ENCODE measurements at places on chromosomes 12 and 14.

DNA sequence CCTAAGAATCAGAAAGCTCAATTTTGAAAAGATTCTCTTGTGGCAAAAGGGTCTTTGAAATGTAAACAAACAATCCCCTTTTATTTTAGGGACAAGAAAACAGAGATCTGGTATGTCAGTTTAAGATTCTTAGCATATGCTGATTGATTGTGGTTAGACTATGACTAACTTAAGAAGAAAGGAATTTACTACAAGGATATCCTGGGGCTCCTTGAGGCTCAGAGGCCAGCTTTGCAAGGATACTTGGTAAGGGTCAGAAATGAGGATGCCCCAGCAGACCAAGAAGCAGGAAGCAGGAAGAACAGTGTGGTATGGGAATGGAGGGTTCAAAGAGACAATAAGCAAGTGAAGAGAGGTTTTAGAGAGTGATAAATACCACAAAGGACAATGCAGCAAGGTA lies 474.6 kb downstream of the ETNK1 start:
- no peaks in the 10 kb centered on the region for H3K36me3 ChIP-seq
- no peak overlapping the region for H3K4me3 ChIP-seq
- H3K27ac ChIP-seq, result no peak overlapping the region
- H3K27me3 ChIP-seq, result no peaks in the 10 kb centered on the region

DNA sequence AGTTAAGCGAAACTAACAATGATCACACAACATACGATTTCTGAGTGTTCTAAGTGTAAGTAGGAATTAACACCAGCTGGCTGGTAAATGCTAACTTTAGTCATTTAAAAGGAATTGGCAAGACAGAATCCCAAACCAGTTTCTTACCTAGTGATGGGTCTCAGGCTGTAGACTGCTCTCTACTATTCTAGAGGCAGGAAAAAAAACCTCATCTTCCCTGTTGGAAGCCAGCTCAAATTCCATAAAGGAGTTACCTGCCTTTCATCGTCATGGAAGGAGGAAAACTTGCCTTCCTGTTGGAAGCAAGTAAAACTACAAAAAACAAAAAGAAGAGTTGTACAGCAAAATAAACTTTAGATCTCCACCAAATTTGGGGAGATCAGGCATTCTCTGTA lies 23.7 kb upstream of the SLC7A8 start:
- H3K4me3 ChIP-seq, result no peak overlapping the region
- DNase-seq, result no peak
- H3K4me1 ChIP-seq, result no peaks in the 10 kb centered on the region
- no peaks in the 10 kb centered on the region for H3K36me3 ChIP-seq
- no peaks in the 10 kb centered on the region for H3K27me3 ChIP-seq

DNA sequence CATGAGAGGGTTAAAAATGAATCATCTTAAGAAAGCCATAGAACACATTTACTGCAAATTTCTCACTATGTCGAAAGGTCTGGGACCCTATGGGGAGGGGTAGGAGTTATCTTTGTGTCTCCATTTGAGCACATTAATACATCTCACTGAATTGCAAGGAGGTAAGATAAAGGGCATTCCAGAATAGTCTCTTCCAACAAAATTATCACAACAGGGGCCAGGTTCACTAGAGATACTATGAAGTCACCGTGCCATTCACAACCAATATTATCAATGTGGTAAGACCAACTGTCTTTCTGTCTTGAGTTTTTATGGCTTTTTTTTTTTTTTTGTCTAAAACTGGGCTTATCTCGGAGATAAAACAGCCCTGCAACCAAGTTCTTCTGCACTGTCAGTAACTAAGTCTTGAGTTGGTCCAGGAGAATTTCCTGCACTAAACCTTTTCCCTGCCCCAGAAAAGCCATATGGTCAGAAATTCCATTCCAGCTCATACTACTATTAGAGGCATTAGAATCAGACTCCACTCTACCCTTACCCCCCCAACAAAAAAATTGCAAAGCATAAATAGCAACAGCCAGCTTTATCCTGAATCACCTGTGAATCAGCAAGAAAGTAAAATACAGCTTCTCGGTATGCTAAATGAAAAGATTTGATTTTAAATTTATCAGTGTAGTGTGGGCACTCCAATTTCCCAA lies 79.7 kb downstream of the PTPRR start:
- H3K4me3 ChIP-seq, result no peak overlapping the region
- no peak for DNase-seq
- no peaks in the 10 kb centered on the region for H3K36me3 ChIP-seq
- H3K4me1 ChIP-seq, result no peaks in the 10 kb centered on the region
- no peak overlapping the region for H3K27ac ChIP-seq
- H3K27me3 ChIP-seq, result peaks cover 3% of the 10 kb centered on the region

GRCh38 chr12:105696-106095 lies 39.1 kb downstream of the IQSEC3 start:
- H3K4me1 ChIP-seq, result no peaks in the 10 kb centered on the region
- H3K27me3 ChIP-seq, result peaks cover 33% of the 10 kb centered on the region
- no peak overlapping the region for H3K4me3 ChIP-seq

GRCh38 chr14:21405097-21405496 lies 21.3 kb upstream of the SUPT16H start:
- H3K4me1 ChIP-seq, result peaks cover 10% of the 10 kb centered on the region
- DNase-seq, result peak; percentile 18
- H3K27ac ChIP-seq, result no peak overlapping the region

DNA sequence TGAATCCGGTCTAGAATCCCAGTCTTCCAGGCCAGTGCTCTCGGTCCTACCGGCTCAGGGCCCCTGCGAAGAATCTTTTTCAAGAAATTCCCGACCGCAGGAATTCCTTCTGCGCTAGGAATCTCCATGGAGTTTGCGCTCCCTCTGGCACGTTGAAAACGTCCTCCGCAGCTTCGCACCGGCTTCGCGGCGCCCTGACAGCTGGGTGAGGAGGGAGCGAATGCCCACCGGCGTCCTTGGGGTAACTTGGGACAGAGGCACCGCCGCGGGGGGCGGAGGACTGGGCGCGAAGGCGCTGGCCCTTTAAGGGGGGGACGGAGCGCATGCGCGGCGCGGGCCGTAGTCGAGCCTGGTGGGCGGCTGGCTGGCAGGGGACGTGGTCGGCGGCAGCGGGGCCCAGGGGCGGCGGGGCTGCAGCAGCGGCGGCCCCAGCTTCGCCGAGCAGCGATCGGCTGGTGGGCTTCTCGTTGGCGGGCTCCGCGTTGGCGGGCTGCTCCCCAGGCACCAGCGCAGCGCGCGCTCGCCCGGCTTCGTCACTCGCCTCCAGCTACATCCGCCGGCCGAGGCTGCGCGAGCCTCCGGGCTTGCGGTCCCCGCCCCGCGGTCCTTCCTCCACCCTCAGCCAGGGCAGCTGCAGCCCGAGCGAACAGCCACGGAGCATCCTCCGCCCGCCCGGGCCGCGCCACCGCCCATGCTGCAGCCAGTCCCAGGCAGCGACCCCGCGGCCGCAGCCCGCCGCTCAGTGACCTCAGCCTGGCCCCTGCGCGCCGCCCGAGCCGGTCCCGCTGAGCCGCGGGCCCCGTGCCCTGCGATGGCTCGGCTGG lies at the start of gene VASH1:
Gene VASH1 (plus strand): TSS at position 333 of the 824 bp plus-strand sequence. CDS start 1,354 bp downstream, outside the sequence.
- peak within 1 kb of the TSS; percentile 37 for H3K27ac ChIP-seq

- no peak overlapping the region for H3K27ac ChIP-seq
- peaks cover 20% of the 10 kb centered on the region for H3K4me1 ChIP-seq
- H3K4me3 ChIP-seq, result no peak overlapping the region
- no peaks in the 10 kb centered on the region for H3K27me3 ChIP-seq
Observed at GRCh38 chr12:31528095-31528494, 62.8 kb downstream of the DENND5B start.

- H3K36me3 ChIP-seq, result peaks cover 30% of the 10 kb centered on the region
- H3K4me1 ChIP-seq, result peaks cover 14% of the 10 kb centered on the region
- H3K4me3 ChIP-seq, result peak overlapping the region; percentile 45
- DNase-seq, result peak; percentile 93
Observed at GRCh38 chr12:119869720-119870119, 7.4 kb downstream of the CIT start.

- no peaks in the 10 kb centered on the region for H3K4me1 ChIP-seq
- H3K27me3 ChIP-seq, result no peaks in the 10 kb centered on the region
- no peak overlapping the region for H3K4me3 ChIP-seq
- DNase-seq, result no peak
Observed at GRCh38 chr14:58824106-58824505, 186.3 kb downstream of the DACT1 start.

DNA sequence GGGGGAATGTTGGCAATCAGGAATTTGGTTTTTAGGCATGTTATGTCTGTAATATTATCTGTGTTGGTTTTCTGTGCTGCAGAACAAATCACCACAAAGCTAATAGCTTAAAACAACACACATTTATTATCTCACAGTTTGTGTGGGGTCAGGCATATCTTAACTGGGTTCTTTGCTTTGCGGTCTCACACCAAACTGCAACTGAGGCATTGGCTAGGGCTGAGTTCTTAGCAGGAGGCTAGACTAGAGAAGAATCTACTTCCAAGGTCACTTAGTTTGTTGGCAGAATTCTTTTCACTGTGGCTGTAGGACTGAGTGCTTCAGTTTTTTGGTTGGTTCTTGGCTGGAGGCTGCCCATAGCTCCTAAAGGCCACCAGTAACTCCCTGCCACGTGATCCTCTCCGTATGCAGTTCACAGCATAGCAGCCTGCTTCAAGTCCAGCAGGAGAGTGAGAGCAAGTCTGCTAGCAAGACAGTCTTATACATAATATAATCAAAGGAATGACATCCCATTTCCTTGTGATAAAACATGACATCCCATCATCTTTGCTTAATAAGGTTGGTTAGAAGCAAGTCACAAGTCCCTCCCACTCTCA lies 21.6 kb downstream of the ATF1 start:
- H3K36me3 ChIP-seq, result peaks cover 16% of the 10 kb centered on the region
- no peaks in the 10 kb centered on the region for H3K27me3 ChIP-seq
- no peak for DNase-seq
- peaks cover 26% of the 10 kb centered on the region for H3K4me1 ChIP-seq
- H3K27ac ChIP-seq, result peak overlapping the region; percentile 92

GRCh38 chr12:10159280-10159679 lies 12.7 kb downstream of the OLR1 start:
- H3K27ac ChIP-seq, result no peak overlapping the region
- no peaks in the 10 kb centered on the region for H3K36me3 ChIP-seq
- H3K4me1 ChIP-seq, result no peaks in the 10 kb centered on the region
- no peak for DNase-seq
- peaks cover 4% of the 10 kb centered on the region for H3K27me3 ChIP-seq
- H3K4me3 ChIP-seq, result no peak overlapping the region

GRCh38 chr14:98714626-98715425 lies 557.2 kb downstream of the BCL11B start:
- no peak overlapping the region for H3K4me3 ChIP-seq
- no peaks in the 10 kb centered on the region for H3K4me1 ChIP-seq
- H3K36me3 ChIP-seq, result no peaks in the 10 kb centered on the region
- DNase-seq, result no peak
- no peaks in the 10 kb centered on the region for H3K27me3 ChIP-seq
- H3K27ac ChIP-seq, result no peak overlapping the region

DNA sequence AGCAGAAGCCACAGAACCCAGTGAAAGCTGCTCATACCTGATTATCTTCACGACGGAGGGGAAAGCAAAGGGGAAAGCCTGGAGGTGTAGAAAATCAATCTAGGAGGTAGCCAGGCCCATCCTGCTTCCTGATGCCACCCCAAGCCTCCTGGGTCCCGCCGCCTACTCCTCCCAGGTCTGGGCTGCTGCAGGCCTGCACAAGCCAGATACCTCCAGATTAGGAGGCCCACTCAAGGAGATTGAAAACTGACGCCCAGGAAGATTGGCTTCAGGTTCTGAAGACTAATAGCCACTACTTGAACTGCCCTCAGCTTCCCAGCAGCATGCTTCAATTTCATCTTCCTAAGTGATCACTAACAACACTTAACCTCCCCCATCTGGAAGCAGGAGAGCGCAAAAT lies 87.1 kb downstream of the GCH1 start:
- H3K4me3 ChIP-seq, result no peak overlapping the region
- H3K27me3 ChIP-seq, result peaks cover 3% of the 10 kb centered on the region
- H3K36me3 ChIP-seq, result no peaks in the 10 kb centered on the region
- no peak for DNase-seq
- peak overlapping the region; percentile 80 for H3K27ac ChIP-seq

DNA sequence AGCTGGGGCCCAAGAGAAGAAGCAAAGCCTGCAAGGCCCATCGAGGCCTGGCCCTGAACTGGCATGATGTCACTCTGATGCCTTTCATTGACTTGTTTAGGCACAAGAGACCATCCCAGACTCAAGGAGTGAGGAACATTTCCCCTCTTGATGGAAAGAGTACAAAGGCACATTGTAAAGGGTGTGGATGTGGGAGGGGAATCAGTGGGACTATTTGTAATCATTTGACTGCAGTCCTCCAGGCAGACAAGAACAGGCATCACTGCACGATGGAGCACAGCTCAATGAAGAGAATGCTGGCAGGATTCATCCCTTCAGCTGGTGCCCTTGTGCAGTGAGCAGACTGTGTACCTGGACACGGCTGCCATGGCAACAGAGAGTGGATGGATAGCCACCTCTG lies 87.9 kb downstream of the LGMN start:
- H3K4me1 ChIP-seq, result no peaks in the 10 kb centered on the region
- peaks cover 16% of the 10 kb centered on the region for H3K36me3 ChIP-seq
- no peak overlapping the region for H3K27ac ChIP-seq

DNA sequence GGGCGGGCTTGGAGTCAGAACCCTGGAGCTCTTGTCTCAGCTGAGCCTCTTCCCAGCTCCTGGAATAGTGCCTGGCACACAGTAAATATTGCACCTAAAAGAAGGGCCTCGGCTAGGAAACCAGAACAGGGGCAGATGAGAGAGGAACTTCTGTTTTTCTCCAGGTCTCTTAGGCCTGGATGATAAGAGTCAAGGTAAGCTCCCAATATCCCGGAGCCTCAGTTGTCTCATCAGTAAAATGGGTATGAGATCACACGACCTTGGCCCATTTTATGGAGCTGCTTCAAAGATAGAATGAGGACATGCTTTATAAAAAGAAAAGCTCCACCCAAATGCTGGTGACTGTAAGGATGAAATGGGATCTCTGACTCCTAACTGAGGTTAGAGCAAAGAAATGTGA lies 202.2 kb downstream of the TTC7B start:
- H3K27ac ChIP-seq, result no peak overlapping the region
- DNase-seq, result no peak
- H3K27me3 ChIP-seq, result no peaks in the 10 kb centered on the region
- H3K4me1 ChIP-seq, result no peaks in the 10 kb centered on the region
- no peak overlapping the region for H3K4me3 ChIP-seq

DNA sequence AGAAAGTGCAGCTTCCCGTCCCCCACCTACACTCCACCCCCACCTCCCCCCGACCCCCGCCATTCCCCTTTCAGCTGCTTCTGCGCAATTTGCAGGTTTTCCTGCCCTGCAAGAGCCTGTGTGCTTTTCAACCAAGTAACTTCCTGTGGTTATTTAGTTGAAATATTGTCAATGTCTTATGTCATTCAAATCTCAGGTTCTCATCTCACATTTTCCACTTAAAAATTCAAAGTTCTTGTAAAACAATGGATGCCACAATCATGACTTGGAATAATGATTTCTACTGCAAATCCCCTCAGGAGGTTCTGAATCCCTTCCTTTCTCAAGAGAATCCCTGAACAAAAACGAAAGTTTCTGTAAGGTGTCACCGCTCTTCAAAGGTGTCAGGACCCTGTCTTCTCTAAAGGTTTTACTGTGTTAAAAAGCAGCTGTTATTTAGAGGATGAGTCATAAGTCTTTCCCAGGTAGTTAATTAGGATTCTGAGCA lies 31.6 kb downstream of the WBP11 start:
- peaks cover 28% of the 10 kb centered on the region for H3K4me1 ChIP-seq
- no peak overlapping the region for H3K27ac ChIP-seq
- no peaks in the 10 kb centered on the region for H3K36me3 ChIP-seq
- peak overlapping the region; percentile 10 for H3K4me3 ChIP-seq
- DNase-seq, result peak; percentile 32
